Stimulated activated CD8-positive, alpha-beta memory T cell treated with anti-CD3 and anti-CD28 coated beads, Interleukin-15, amount 100 ng/mL, for 48 hours (primary cell): ENCODE measurements at places on chromosomes 2 and 18.

GRCh38 chr2:184363213-184363612 lies 235.1 kb upstream of the ZNF804A start:
- no peak for DNase-seq

GRCh38 chr2:138445227-138445626 lies 56.3 kb upstream of the SPOPL start:
- no peak for DNase-seq

- no peak for DNase-seq
These were observed 100.2 kb downstream of the STK39 start for GRCh38 chr2:168146892-168147810.

DNA sequence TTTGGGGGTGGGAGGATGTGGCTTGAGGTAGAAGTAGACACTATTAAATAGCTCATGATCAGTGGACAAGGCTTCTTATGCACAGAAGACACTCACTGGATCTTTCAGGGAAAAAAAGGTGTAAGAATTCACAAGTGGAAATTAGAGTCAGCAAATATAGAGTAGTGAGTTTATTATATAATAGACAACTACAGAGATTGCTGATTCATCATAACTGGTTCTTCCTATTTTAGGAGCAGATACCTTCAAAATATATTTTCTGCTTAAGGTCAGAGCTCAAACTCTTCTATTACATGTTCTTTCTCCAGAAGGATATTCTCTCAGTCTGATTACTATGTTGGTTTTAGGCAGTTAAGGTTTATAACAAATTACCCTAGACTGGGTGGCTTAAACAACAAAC lies 646.9 kb upstream of the CDH7 start:
- no peak for DNase-seq

DNA sequence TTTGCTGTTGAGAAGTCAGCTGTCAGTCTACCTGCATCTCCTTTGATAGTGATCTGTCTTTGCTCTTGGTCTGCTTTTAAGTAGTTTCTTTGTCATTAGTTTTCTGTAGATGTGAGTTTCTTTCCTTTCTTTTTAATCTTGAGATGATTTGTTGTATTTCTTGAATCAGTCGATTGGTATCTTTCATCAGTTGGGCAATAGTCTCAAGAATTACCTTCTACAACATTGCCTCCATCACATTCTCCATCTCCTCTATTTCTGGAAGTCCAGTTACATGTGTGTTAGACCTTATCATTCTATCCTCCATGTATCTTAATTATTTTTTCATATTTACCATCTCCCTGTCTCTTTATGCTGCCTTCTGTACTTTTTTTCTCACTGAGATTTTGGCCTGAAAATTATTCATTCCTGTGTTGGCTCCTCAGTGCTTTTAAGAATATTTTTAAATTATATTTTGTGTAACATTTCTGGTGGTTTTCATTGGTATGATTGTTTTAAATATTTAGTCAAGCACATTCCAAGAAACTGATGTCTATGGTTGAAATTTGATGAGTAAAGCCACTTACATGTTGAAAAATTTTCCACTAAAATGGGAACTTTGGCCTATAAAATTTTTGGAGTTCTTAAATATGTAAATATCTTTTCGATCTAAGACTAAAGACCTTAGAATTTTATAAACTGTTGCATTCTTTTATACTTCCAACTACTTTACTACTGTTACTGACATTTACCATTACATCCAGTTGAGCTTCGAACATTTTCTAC lies 239.5 kb upstream of the MGAT5 start:
- DNase-seq: no peak

- DNase-seq: no peak
These were observed 111.6 kb downstream of the TACR1 start for GRCh38 chr2:75087736-75088135.

- no peak for DNase-seq
These were observed 1802.7 kb downstream of the SUCLG1 start for GRCh38 chr2:82656420-82656819.

DNA sequence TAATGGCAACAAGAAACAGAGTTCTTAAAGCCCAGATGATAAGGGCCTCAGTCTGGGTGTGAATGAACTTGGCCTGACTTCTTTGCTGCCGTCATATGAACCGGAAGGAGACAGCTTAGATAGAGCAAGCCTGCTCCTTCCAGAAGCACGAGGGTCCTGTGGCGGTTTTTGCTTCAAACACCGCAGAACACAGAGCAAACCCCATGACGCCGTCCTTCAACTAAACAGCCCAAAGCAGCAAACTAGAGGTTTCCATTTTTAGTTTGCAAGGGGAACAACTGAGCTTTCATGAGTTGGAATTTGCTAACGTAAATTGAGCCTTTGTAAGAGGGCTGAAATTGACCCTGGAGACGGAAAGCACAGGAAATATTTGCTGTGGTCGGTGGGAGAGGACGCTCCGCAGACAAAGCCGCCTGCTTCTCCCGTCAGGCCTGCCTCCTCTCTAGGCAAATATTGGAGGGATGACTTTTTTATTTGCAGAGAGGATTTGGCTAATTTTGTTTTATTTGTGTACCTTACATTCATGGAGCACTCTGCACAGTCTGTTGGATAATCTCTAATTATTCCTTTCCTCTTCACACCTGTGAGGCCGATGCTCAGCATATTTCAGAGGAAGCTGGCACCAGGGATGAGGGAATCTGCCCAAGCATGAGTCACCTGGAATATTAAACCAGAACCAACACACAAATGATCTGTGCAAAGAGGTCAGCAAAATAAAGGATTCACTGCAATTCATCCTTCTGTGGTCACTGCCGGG lies 134.0 kb upstream of the NCK2 start:
- DNase-seq: no peak

DNA sequence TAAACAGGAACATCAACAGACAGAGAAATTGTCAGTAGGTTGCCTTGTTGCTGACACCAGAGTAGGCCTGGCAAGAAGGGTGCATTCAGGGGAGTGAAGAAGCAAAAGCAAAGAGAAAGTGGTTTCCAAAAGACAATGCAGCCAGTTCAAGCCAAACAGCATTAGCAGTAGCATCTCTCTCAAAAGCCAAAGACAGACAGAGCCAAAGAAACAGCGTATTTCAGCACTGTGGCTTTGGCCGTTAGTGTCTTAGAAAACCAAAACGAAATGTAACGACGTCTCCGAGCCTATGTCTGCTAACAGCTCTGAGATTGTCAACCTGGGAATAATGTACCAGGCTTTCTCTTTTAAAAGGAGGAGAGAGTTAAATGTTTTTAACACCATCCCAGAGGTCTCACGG lies 178.6 kb downstream of the NRP2 start:
- DNase-seq: no peak

- no peak for DNase-seq
These were observed 18.1 kb upstream of the E2F6 start for GRCh38 chr2:11483806-11484617.

DNA sequence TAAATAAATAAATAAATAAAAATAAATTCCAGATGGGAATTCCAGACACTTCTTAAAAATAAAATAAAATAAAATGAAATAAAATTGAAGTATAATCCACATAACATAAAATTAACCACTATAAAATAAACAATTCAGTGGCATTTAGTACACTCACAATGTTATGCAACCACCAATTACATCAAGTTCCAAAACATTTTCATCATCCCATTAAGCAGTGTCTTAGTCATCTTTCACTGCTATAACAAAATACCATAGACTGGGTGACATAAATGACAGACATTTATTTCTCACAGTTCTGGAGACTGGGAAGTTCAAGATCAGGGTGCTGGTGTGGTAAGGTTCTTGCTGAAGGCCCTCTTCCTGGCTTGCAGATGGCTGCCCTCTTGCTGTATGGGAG lies 22.6 kb upstream of the PROKR1 start:
- DNase-seq: no peak

GRCh38 chr2:170514140-170514539 lies 201.0 kb upstream of the SP5 start:
- no peak for DNase-seq

GRCh38 chr2:55992455-55992854 lies 68.9 kb upstream of the EFEMP1 start:
- DNase-seq: no peak

GRCh38 chr2:97359861-97360584 lies 229.7 kb downstream of the ANKRD36B start:
- no peak for DNase-seq

- DNase-seq: no peak
These were observed 32.6 kb downstream of the ANKMY1 start for GRCh38 chr2:240524963-240525718.

GRCh38 chr2:239216614-239217273 lies 184.1 kb downstream of the HDAC4 start:
- DNase-seq: peak; percentile 8
